ENCODE measurements at places on chromosomes 1 and 21.

GRCh38 chr1:218332416-218332815 lies 12.7 kb upstream of the TGFB2 start:
- no peak for DNase-seq

DNA sequence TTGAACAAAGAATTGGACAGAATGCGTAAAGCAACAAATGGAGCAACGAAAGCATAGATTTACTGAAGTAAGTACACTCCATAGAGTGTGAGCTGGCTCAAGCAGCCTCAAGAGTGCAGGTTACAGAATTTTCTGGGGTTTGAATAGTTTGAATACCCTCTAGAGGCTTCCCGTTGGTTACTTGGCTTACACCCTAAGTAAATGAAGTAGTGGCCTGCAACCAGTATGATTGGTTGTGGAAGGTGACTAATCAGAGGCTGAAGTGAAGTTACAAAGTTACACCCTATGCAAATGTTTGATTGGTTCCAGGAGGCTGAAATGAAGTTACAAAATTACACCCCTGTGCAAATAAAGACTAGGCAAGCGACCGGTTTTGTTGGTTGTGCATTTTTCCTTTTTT lies 10.9 kb downstream of the TCEANC2 start:
- DNase-seq = no peak

DNA sequence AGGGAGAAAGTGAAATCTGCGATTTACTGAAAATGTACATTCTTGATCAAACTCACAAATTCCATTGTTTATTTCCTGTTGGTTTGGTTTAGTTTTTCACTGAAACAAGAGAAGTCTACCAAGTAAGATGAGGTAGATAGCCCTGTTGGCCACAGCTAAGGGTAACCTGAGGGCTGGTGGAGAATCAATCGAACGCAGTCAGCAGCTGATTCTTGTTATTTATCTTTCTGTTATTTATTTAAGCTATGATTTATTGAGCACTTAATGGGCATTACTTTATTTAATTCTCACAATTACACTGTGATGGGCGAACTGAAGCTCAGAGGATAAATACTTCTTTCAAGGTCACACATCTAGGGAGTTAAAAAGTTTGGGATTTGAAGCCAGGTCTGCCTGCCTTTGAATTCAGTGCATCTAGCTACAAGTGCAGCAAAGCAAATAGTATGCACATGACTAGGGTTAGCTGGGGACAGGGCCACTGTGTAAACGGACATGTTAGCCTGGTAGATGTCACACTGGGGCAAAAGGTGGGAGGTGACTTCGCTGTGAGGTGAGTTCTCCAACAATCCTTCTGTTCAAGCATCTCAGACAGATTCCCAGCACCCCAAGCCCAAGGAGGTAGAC lies 106.5 kb upstream of the GADD45A start:
- no peak for DNase-seq

DNA sequence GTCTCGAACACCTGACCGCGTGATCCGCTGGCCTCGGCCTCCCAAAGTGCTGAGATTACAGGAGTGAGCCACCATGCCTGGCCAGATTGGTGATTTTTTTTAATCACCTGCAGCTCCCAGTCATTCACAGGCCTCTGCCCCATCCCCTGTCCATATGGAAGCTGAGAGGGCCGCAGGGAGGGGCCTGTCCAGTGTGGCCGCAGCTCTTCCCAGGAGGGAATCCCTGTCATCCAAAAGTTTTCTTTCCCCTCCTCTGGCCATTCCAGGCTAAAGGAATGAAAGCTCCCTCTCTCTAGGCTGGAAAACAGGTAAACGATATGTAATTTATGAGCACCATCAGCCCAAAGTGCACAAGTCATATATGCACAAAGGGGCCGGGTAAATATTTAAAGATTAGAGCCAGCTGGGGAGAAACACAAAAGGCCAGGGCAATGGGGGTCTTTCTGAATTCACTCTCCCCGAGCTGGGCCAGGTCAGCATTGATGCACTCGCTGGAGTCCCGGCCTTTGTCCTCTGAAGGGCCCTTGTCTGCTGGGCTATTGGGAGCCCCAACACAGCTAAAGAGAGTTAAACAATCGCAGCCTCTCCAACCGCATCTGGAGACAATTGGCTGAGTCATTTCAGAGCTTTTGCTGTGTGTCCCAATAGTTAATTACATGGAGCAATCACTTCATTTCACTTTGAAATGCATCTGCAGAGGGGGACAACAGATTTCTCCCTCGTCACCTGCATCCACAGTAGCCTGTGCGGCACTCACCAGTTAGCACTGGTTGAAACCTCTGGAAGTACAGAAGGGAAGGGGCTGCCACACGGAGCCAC lies 3.8 kb upstream of the HES3 start:
- DNase-seq = no peak

DNA sequence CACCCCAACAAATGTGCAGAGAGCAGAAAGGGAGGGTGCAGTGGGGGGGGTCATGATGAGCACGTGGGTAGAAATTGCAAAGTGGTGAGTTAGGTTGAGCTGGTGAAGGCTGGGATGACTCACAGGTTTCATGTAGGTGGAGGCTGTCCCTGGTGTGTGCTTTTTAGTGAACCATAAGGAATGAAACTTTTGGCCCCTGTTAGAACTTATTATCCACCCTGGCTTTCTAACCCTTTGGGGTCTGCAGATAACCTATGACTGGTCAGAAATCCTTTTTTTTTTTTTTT lies 46.9 kb downstream of the DOP1B start:
- no peak for DNase-seq

- no peak for DNase-seq
Observed at GRCh38 chr1:154207262-154207661, 1.1 kb upstream of the CFAP141 start.

- no peak for DNase-seq
Observed at GRCh38 chr1:17475752-17476151, 36.3 kb upstream of the RCC2 start.

GRCh38 chr1:152806576-152806975 lies at the start of gene LCE1C:
Gene LCE1C, minus strand, starts transcription at chr1:152806651. Its CDS starts 1,173 bp downstream, at chr1:152805478.
- DNase-seq = no peak

- DNase-seq = no peak
Observed at GRCh38 chr1:93814795-93815340, 64.1 kb downstream of the DNTTIP2 start.

DNA sequence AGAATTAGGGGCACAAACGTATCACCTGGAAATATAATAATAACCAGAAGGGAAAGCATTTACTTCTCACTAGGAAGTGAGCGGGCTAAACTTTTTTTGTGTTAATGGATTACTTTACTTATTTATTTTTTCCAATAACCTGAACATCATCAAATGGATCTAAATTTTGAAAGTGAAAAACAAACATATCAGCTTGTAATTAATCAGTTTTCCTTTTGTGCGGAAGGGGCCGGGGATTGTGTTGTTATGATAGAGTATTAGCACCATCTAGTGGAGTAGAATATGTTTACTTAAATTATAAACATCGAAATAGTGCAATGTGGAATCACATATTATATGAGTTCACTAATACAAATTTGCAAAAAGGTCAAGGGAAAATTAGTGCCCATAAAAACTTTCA lies 9.0 kb downstream of the CFH start:
- DNase-seq = no peak

DNA sequence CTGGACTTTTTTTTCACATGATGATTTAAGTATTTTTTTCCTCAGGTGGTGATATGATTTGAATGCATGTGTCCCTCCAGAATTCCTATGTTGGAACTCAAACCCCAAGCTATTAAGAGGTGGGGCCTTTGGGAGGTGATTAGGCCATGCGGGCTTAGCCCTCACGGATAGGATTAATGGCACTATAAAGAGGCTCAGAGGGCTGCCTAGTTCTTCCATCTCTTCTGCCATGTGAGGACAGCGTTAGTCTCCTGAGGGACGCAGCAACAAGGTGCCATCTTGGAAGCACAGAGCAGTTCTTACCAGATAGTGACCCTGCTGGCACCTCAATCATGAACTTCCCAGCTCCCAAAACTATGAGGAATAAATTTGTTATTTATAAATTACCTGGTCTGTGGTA lies 18.3 kb upstream of the RBBP5 start:
- DNase-seq = no peak

DNA sequence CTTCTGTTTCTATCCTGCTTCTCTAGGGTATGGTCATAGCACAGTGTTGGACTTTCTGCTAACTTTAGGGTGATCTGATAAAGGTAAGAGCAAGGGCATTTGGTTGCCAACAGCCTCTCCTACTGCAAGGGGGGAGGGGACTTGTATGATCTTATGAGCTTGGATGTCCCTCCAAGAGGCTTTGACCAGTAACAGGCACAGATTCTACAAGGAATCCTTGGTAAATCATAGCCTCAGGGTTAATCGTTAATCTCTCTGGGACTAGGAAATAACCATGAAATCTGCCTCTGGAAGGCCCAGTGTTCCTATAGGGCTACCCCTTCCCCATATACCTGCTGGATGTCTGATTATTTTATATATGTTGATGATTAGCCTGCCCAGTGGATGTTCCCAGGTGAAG lies 134.8 kb upstream of the TNFSF4 start:
- DNase-seq = no peak

DNA sequence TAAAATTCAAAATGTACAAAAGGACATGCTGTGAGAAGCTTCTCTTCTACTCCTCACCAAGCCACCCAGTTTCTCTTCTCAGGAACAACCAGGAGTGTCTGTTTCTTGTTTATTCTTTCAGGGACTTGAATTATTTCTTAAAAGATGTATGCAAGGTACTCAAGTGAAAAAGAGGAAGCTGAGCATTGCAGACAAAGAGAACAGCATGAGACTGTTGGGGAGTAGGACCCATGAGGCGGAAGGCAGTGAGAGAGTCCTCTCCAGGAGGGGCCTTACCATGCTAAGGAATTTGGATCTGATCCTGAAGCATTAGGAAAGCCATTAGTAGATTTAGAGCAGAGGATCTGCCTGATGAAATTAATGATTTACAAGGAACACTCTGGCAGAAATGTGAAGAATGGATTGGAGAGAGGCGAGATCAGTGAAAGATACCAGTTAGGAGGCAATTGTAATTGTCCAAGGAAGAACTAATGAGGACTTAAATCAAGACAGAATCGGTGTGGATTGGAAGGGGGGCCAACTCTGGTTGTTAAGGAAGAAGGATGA lies 14.7 kb upstream of the SSX2IP start:
- no peak for DNase-seq

DNA sequence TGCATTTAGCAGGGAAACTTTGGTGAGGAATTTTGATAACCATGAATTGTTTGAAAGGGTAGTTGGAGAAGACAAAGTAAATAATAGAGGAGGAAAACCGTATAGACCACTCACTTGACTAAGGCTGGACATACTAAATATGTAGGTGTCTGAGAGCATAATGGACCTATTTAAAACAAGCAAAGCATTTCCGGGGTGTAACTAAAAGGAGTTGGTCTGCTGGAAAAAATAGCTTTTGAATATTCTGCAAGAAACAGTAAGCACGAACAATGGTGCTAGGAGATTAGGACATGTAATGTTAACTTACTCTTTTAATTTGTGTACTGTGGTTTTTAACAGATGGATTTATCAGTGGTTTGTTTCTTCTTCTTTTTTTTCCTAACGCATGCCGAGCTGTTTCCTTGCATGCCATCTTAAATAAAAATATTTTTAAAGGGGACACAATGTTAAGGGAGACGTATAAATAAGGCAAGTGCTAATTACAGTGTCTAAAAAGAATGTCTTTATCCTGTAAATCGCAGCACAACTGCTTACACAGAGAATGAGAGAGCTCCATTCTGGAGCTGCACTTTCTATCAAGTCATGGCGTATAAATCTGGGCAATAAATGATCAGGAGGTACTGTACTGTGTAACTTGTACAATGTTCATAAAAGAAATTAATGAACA lies 492.1 kb downstream of the LMO4 start:
- no peak for DNase-seq

DNA sequence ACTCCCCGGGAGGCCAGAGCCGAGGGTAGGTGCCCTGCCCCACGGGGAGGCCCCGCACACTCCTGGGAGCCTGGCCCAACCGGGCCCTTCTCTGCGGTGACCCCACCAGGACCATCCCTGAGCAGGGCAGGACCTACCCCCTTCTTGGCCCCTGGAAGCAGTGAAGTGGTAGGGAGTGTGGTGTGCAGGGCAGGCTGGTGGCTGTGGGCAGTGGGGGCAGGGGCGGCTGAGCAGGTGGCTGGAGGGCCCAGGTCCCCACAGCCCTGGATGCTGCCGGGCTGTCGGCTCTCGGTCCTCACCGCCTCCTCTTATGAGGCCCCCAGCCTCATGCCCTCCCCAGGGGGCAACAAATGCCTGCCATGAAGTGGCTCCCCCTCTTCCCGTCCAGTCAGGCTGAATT lies 19.5 kb downstream of the PLCH2 start:
- no peak for DNase-seq

DNA sequence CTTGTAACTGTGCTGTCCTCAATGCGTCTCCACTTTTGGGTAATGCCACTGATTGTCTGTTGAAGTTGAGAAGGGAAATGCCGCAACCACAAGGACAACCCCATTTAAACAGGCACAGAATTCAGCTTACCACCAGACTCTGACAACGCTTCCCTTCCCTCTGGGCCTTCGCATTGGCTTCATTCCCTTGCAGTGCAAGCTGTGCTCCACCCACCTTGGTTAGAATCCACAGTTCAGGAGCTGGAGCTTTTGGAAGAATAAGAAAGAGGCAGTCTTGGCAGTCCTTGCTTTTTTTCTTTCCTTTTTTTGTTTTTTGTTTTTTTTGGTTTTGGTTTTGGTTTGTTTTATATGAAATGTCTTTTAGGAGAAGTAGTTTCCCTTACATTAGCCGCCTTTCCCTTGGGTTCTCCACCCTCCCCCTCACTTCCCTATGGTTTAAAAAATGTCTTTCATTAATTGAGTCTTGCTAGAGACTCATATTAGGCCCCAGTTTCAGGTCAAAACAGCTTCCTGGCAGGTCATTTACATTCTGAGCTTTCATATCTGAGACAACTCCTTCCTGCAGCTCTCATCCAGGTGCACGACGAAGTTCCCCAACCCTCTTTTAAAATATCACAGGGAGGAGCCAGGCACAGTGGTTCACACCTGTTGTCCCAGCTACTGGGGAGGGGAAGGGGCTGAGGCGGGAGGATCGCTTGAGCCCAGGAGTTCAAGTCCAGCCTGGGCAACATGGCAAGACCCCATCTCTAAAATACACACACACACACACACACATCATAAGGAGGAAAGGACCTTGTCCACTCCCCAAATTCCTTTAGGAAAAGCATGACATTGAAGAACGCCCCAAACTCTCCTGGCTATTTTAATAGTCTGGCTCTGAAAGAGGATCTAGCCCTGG lies 20.7 kb upstream of the LAX1 start:
- peak; percentile 84 for DNase-seq

DNA sequence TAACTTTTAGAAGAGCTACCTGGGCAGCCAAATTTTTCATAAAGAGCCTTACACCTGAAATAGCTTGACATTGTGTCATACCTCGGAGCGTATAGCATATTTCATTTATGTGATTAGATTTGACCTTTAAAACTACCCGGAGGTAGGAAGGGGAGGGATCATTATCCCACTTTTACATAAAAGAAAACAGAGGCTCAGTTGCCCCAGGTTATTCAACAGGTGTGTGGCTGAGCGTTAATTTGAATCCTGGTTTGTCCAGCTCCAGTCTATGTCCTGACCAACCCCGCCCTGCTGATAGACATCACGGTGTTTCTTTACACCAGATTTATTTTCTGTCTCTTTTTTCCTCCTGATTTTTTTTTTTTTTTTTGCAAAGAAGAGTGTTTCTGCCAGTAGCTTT lies 39.7 kb downstream of the PBX1 start:
- no peak for DNase-seq

GRCh38 chr1:188269956-188270355 lies 1441.2 kb downstream of the PLA2G4A start:
- no peak for DNase-seq
